Placental epithelial cell (primary cell): ENCODE measurements at places on chromosomes 5 and 9. TPM values are rescaled to one million over a fixed set of nuclear protein-coding genes. Genes with fewer than 3 reads are reported as not detected.

The ITK gene
- total RNA-seq = not detected in 2 replicates

The DBH gene
- not detected in 2 replicates for total RNA-seq

The KDM4C gene
- total RNA-seq = 31.4 and 47.1 TPM in 2 replicates

The DAB2 gene
- 21.1 and 26.3 TPM in 2 replicates for total RNA-seq

The PLAC8L1 gene
- not detected in 2 replicates for total RNA-seq

The PCDHA8 gene
- total RNA-seq = 0.11 and 0.39 TPM in 2 replicates

The PDZD2 gene
- total RNA-seq = under 0.01 TPM in 1 of 2 replicates, not detected in the other

The TMEM252 gene
- not detected in 2 replicates for total RNA-seq

The SLC34A3 gene
- total RNA-seq = 0.11 and 0.39 TPM in 2 replicates

The SLC45A2 gene
- total RNA-seq = 0.11 and 0.79 TPM in 2 replicates

The PCDHB12 gene
- total RNA-seq = under 0.01 and 0.11 TPM in 2 replicates

The PAX5 gene
- not detected in 2 replicates for total RNA-seq

The FOXD4L6 gene
- 0.39 TPM in 1 of 2 replicates, not detected in the other for total RNA-seq

The IFNA21 gene
- total RNA-seq = not detected in 2 replicates

The TAF11L5 gene
- total RNA-seq = 0.39 TPM in 1 of 2 replicates, not detected in the other

The CDX1 gene
- total RNA-seq = 0.39 TPM in 1 of 2 replicates, not detected in the other

The TPRN gene
- 8.4 and 12.2 TPM in 2 replicates for total RNA-seq

The ENC1 gene
- 12.6 and 22.2 TPM in 2 replicates for total RNA-seq

The TBC1D9B gene
- total RNA-seq = 64.0 and 96.6 TPM in 2 replicates

The ZFP2 gene
- total RNA-seq = 0.76 and 1.6 TPM in 2 replicates

The FBN2 gene
- total RNA-seq = 194 and 750 TPM in 2 replicates

The PFN3 gene
- not detected in 2 replicates for total RNA-seq

The PRDM9 gene
- total RNA-seq = not detected in 2 replicates

The PSD2 gene
- under 0.01 TPM in 2 replicates for total RNA-seq

The SPINK4 gene
- not detected in 2 replicates for total RNA-seq

The ZCCHC7 gene
- total RNA-seq = 20.5 and 30.2 TPM in 2 replicates
